T1000 (cell line): ENCODE measurements at places on chromosomes 5 and 9.

GRCh38 chr5:39201781-39202596, 17.4 kb downstream of the FYB1 start:
- no peak for DNase-seq

GRCh38 chr5:144206141-144206540, 35.5 kb downstream of the KCTD16 start:
- no peak for DNase-seq

- no peak for DNase-seq
Measured at GRCh38 chr9:136538599-136539426, 7.0 kb downstream of the NOTCH1 start.

DNA sequence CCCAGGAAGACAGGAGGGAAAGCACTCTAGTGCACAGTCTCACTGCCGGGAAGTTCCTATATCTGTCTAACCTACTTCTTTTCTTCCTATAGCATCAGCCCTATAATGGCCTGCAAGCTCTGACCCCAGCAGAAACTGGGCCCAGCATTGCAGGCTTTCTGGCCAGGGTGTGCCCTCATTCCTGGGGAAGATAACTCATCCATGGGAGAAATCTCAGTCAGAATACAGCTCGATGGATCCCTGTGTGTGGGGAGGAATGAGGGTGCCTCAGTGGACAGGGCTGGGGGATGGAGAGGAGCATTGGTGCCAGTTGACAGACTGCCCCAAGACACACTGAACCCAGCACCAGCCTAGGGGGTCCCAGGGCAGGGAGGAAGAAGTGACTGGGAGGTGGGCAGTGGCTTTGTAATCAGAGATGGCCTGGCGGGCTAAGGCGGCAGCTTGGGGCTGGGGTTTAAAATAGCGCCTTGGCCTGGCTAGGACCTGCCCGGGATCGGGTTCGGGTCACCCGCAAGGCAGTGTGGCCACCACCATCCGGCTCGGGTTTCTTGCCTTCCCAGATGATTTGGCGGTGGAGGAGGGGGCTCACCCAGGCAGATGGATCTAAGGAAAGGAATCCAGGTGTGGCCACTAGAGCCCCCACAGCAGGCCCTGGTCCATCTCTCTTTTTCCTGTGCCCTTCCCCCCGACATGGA, 7.6 kb upstream of the CXXC5 start:
- no peak for DNase-seq

- DNase-seq = no peak
Measured at GRCh38 chr5:107704681-107705401, 34.1 kb upstream of the EFNA5 start.

GRCh38 chr5:90549729-90550275, 8.8 kb upstream of the ADGRV1 start:
- no peak for DNase-seq

DNA sequence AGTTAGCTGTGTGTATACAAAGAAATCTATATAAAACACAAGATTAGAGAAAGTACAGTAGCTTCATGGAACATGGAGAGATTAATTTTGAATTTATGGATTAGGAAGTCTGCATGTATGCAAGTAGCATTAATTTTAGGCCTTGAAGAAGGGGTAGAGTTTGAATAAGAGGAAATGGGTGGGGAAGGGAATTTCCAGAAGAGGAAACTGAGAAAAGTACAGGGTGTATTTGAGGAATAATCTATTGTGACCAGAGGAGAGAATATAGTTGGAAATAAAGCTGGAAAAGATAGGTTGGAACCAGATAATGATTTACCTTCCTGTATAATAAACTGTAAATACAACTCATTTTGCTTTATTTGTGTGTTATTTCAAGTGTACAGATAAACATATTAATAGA, 53.6 kb downstream of the CWC27 start:
- no peak for DNase-seq

- DNase-seq = no peak
Measured at GRCh38 chr5:160245506-160246086, 16.3 kb downstream of the FABP6 start.

- no peak for DNase-seq
Measured at GRCh38 chr5:177357459-177358351, at the start of gene RGS14. RGS14 (plus strand) TSS chr5:177357924; CDS start chr5:177358025, 101 bp downstream.

- DNase-seq = no peak
Measured at GRCh38 chr9:105280691-105281090, 36.2 kb downstream of the SLC44A1 start.

GRCh38 chr5:66527478-66528035, 68.6 kb upstream of the MAST4 start:
- no peak for DNase-seq

DNA sequence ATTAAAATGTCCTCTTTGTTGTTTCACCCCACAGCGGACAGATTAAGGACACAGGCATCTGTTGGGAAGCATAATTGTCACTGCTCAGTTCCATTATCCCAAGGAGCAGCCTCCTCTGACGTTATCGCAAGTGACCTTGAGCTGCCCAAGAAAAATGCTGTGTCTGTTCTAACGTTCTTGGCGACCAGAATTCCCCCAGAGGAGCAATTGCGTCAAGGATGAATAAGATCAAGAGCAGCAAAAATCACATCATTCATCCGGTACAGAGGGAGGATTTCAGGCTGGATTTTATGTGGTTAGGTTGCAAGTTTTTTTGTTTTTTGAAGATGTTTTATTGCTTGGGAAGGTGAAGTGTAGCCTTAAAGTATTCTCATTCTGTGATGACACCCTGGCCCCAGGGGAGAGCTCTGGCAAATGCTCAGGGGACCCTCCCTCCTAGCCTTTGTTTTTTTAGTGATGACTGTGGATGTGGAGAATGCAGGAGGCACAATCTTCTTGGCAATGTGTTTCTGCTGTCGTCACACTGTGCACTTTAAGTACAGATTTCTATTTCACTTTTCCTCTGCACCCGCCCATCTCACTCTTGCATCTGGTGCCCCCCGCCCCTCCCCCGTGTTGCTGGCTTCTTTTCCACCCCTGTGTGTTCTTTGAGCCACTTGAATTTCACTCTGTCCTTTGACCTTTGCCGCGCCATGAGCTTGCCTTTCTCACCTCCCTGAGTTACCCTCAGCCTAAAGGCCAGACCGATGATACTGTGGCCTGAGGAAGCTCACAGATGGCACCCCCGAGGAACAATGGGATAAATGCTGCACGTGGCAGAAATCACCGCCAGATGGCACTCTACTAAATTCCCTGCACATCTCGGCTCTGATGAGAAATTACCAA, 308.5 kb downstream of the RAB3C start:
- DNase-seq = peak; percentile 87

- DNase-seq = no peak
Measured at GRCh38 chr5:4700069-4700468, 440.1 kb upstream of the ADAMTS16 start.

- no peak for DNase-seq
Measured at GRCh38 chr9:95854386-95855020, 21.0 kb upstream of the ERCC6L2 start.

- no peak for DNase-seq
Measured at GRCh38 chr9:74973714-74974113, 21.0 kb upstream of the C9orf40 start.

- DNase-seq = no peak
Measured at GRCh38 chr5:170536525-170536924, 32.7 kb downstream of the KCNIP1 start.

DNA sequence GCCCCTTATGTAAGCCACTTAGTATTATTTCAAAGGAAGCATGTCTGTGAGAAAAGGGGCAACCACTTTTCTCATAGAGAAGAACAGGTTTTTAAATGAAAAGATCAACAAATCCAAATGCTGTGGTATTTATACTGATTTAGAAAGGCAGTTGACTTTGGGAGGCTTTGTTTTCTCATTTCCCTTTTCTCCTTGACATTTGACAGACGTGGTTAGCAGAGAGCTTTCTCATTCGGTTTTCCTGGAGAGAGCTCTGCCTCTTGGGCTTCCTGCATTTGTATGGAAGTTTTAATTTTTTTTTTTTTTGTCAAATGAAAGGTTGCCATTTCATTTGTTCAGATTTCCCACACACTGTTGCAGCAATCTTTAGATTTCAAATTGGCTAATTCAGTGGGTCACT, 62.5 kb downstream of the EXOSC2 start:
- DNase-seq = no peak

DNA sequence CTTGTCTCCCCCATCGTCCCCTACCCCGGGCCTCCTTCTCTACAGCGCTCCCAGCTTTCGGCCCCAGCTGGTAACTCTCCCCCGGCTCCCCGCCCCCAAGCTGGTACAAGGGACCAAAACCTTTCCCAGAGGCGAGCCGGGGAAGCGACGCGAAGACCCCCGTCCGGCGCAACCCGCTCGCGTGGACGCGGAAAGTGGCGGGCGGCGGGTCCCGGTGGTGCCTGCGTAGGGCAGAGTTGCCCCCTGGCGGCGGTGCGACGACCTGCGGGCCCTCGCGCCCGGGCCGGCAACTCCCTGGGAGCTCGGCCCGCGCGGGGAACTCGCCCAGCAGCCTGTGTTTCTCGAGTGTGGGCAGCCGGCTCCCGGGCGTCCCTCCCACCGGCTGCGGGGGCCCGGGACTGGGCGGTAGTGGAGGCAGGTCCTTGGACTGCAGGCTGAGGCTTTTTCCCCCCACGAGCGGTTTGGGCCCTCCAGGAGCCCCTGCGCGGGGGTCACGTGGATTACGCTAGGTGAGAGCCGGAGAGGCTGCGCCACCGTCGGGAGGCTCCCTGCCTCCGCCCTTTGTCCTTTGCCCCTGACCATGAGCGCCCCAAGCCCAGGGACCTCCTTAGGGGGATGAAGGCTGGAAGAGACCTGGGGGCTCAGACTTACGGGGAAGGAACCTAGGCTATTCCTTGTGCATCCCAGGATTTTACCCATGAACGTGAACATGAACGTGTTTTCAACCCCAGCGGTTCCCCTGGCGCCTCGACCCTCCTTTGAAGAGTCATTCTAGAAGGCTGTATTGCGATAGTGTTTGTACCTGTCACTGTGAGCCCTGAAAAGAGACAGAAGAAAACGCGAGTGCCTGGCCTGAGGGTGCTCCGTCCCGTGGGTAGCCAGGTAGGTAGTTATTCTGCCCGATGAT, 2.9 kb upstream of the FOXD1 start:
- DNase-seq = peak; percentile 66

GRCh38 chr9:23746317-23746716, 79.7 kb downstream of the ELAVL2 start:
- DNase-seq = no peak

DNA sequence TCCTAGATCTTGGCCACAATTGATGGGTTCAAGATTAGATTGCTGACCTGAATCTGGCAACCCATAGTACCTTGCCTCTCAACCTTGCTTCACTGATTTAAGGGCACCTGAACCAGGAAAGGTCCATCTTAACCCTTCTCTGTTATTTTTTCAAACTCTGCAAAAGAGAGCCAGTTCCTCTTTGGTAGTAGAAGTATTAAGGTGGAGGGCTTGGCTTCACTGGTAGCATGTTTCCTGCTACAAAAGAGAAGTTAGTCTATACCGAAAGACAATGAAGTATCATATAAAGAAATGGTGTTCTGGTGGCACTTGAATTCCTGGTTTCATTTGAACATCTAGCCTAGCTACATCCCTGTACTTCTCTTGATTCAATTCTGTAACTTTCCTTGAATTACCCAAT, 8.5 kb downstream of the ALG2 start:
- DNase-seq = no peak

- no peak for DNase-seq
Measured at GRCh38 chr9:75601280-75601679, 289.2 kb upstream of the PCSK5 start.

DNA sequence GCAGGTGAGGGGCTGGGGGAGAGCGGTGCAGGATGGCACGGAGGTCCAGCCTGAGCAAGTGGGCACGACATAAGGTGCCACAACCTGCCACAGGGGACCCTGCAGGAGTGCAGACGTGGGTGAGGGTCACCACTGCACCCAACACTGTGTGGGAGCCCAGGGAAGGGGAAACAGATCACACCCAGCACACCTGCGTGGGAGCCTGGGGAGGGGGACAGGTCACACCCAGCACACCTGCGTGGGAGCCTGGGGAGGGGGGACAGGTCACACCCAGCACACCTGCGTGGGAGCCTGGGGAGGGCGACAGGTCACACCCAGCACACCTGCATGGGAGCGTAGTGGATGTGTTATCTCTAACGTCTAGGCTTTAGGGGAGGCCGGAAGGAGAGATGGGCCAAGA, 47.4 kb upstream of the CLPTM1L start:
- DNase-seq = no peak

DNA sequence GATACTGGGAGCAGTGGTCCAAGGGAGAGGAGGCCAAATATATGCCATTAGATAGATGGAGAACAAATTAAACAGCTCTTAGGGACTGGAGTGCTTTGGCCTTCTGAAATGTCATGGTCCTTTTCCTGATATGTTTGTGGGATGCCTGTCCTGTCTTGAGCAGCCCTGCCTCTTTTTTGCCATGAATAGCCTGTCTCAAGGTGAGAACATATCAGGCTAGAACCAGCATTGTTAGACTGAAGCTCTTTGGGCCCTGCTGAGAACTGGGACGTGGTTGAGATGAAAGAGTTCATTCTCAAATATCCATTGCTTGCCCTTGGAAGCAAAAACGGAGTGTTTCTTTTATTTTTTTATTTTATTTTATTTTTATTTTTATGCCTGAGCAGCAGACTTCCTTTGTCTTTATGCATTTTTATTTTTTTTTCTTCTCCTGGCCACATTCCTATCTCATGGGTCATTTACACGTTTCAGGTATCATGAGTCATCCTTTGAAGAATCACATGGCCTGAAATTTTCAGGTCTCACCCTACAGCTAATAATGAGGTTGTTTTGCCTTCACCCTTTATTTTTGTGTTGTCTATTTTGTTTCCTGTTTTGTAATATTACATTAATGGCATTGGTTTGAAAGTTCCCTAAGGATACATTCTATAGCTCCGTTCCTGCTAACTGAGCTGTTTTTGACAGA, 371.4 kb downstream of the PSAT1 start:
- no peak for DNase-seq

GRCh38 chr5:22500556-22500955, 352.6 kb downstream of the CDH12 start:
- no peak for DNase-seq

DNA sequence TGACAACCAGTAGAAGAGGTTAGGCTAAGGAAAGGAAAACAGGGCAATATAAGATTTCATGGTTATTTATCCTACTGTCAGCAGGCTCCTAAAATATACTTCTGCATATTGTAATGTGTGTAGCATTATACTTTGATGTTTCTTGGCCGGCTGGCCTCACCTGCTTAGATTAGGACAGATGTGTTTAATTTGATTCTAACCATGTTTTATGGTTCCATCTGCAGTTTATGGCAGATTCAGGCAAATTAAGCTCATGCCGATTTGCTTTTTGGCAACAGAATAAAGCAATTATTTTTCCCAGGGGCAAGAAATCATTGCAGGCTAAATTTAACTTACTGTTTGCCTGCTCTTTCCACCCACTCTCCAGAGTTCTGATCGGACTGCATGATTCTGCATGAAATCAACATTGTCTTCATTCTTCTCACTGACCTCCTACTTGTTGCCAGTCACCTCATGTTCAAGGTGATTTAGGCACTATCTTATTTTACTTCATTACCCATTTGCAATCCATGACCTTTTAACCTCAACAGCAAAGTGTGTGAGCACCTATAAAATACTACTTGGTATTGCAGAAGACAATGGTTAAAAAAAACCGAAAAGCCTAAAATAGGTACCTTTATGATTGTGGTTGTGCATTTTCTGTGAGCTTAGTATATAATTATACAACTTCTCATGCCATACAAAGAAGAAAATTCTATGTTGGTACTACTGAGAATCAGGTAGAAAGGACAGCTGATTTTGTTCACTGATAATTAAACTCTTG, 125.2 kb downstream of the EDIL3 start:
- DNase-seq = no peak
